Testis (tissue), 5 donors: ENCODE measurements at places on chromosomes 6 and 20.

- no peak for DNase-seq
Measured at GRCh38 chr6:30787954-30788353, 43.6 kb upstream of the IER3 start.

- DNase-seq: no peak
Measured at GRCh38 chr20:38061109-38061508, 27.6 kb downstream of the RPRD1B start.

DNA sequence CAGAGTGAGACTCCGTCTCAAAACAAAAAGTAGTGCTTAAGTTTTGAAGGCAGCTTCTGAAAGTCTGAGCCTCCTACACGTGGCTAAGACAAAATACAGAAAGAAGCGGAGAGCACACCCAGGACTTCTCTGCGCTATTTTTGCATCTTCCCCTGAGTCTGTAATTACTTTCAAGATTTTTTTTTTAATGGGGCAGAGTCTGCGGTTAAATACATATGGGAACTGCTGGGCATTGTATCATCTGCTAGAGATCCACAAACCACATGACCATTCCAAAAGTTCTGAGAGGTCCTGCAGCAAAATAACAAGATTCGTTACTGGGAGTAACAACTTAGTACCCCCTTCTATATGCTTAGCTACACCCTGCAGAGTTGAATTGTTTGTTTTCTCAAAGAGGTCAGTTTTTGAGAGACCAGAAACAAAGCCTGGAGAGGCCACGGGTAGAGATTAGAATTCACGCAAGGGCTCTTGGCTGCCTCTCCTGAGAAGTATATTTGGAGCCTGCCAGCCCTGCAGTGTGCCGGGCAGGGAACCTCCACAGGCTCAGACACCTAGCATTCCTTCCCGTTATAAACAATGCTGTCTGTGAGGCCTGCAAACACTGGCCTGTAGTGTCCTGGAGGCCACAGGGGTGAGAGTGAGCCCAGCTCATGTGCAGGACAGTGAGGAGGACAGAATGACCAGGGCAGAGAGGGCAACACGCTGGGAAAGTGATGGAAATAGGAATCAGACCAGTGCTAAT, 48.2 kb upstream of the FAM50B start:
- no peak for DNase-seq

DNA sequence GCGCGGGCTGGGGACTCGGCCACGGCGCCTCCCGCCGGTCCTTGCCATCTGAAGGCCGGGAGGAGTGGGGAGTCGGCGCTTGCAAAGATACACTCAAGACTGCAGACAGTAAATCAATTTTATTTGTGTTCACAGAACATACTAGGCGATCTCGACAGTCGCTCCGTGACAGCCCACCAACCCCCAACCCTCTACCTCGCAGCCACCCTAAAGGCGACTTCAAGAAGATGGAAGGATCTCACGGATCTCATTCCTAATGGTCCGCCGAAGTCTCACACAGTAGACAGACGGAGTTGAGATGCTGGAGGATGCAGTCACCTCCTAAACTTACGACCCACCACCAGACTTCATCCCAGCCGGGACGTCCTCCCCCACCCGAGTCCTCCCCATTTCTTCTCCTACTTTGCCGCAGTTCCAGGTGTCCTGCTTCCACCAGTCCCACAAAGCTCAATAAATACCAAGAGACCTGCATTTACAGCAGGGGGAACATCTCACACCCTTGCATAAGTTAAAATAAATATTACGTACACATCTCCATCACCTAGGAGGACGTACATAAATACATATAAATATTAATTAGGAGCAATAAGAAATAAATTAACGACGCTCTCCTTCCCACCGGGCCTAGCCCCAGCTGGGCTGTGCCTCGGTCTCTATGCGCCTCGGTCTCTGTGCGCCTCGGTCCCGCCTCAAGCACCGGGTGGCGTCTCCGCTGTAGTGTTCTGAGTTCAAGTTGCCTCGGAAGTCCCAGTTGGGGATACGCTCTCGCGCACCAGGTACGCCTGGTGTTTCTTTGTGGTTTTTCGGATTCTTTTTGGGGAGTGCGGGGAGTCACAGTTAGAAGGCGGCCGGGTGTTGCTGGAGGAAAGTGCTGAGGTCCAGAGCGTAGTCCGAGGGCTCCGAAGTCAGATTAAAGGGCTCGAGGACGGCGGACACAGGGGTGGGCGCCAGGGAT, 889 bp upstream of the FLOT1 start:
- peak; percentile 42 for DNase-seq

- DNase-seq: no peak
Measured at GRCh38 chr6:99434702-99435530, 9.8 kb upstream of the PNISR start.

GRCh38 chr20:42270539-42270938, 652.4 kb upstream of the CHD6 start:
- DNase-seq: no peak

GRCh38 chr20:11785885-11786507, 131.7 kb upstream of the BTBD3 start:
- DNase-seq: no peak

DNA sequence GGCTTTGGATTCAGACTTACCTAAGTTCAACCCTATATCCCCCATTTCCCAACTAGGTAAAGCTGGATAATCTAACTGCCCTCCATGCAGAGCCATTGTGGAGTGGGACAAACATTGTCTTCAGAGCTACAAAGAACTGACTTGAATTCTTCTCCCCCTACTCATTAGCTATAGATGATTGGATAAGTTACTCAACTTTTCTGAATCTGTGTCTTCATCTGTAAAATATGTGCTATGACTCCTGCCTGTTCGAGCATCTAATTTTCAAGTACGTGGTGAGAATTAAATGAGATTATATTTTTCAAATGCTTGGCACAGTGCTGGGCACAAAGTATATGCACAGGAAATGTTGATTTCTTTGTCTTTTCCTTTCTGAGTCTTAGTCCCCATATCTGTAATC, 240.3 kb upstream of the TCF21 start:
- DNase-seq: no peak
